ENCODE measurements at places on chromosomes 2 and 18.

DNA sequence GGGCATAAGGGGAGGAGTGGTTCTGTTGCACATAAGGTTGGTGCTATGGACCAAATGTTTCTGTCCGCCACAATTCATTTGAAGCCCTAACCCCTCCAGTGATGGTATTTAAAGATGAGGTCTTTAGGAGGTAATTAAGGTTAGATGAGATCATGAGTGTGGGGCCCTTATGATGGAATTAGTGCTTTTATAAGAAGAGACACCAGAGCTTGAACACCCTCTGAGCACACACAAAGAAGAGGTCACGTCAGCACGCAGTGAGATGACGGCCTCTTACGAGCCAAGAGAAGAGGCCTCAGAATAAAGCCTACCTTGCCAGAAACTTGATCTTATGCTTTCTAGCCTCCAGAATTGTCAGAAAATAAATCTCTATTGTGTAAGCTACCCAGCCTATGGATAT is 386.4 kb upstream of the CYRIA start:
- no peak for DNase-seq

DNA sequence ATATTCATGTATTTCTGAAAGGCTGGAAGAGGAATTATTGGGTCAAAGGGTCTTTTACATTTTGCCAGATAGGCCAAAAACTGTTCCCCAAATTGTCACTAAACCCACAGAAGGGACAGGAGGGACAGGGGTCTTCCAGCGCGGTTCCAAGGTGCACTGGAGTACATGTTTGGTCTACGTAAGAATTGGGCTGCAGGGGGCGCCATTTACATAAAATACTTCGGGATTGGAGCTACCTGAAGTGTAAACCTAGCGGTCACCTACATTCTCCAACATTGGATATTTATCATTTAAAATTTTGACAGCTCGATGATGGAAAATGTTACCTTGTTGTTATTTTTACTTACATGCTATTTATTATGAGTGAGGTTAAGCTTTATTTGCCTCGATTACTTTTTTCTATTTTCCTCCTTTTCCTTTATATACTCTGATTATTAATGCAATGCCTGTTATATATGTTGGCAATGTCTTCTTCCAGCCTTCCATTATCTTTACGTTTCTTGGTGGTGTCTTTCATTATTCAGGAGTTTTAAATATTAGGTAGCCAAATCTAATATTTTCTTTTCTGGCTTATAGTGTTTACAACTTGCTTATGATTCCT is 43.0 kb upstream of the RAB6C start:
- DNase-seq = no peak

DNA sequence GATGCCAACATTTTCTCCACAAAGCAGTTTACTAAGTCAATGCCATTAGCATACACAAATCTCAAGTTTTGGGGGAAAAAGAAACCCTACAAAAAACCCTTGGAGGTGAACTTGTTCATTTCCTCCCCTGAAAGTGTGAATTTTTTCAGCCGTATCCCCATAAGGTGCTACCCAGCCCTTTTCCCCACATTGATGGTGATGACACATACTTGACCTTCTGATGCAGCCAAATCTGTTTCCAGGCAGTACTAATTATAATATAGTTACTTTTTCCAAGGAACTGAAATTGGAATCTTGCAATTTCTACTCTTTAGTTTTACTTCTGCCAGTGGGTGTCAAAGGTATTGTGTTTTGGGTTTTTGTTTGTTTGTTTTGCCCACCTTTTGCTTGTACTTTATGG is 474.5 kb downstream of the TGIF1 start:
- no peak for DNase-seq

DNA sequence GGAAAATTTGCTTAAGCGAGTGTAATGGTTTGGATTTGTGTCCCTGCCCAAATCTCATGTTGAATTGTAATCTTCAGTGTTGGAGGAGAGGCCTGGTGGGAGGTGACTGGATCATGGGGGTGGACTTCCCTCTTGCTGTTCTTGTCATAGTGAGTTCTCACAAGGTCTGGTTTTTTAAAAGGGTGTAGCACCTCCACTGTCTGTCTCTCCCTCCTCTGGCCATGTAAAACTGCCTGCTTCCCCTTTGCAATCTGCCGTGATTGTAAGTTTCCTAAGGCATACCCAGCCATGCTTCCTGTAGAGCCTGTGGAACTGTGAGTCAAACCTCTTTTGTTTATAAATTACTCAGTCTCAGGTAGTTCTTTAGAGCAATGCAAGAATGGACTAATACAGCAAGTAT is 6.6 kb downstream of the YIPF4 start:
- DNase-seq = no peak

DNA sequence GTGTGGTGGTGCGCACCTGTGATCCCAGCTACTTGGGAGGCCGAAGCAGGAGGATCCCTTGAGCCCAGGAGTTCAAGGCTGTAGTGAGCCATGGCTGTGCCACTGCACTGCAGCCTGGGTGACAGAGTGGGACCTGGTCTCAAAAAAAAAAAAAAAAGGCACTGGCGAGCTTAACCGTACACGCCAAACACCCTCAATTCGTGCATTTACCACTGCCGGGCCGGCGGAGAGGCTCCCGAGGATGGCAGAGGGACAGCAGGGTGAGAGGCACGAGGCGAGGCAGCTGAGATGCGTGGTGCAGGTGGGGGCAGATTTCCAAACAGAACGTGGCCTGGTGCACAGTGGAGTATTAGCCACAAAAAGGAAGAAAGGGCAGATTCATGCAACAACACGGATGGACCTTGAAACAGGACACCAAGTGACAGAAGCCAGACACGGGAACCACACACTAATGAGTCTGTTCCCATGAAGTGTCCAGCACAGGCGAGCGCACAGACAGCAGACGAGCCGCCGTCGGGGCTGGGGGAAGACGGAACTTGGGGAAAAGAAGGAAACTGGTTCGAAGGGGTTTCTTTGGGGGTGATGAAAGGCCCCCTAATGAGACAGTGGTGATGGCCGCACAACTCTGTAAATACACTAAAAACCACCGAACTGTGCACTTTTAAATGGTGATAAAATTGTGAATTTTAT is 27.4 kb downstream of the SLC66A2 start:
- DNase-seq = no peak

DNA sequence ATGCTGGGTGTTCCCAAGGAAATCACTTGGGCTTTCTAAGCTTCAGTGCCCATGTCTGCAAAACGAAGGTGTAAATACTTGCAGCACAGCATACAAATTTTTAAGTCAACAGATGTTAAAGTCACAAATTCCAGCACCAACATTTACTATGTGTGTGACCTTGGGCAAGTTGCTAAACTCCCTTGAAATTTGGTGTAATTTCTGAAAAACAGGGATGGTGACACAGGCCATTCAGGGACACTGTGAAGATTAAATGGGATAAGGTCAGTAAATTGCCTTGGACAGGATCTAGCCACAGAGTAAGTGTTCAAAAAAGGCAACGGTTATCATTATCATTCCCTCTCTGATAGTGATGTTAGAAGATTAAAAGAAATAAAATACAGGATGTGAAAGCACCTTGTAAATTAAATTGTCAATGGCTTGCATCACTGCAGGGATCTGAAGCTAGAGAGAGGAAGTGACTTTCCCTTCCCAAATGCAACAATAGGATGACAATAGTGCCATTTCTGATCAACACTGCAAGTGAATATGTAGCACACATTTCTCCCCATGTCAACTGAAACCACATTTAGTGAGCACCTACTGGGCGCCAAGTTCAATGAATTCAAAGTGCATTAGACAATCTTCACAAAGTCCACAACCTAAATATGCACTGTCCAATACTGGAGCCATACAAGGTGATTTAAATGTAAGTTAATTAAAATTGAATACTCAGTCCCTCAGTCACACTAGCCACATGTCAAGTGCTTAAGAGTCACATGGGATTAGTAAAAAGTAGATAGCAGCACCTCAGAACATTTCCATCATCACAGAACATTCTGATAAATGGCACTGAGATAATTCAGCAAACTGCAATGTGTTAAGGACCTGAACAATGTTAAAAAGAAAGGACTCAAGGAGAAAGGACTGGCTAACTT is 81.2 kb downstream of the STK39 start:
- DNase-seq = no peak

DNA sequence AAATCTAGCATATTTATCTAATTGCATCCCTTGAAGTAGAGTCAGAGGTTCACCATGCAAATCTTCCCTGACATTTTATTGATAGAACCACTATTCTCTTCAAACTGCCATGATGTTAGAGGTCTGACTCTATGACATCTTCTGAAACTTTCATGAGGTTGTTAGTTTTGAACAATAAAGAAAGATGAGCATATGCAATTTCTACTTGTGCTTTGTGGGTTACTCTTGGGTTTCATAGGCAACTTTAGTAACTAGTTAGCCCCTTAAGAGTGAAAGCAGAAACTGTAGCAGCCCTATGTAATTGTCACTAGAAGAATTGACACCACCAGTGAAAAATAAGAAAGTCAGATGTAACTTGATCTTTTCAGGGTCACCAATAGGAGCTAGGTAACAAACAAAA is 53.1 kb upstream of the ZEB2 start:
- DNase-seq = no peak

- no peak for DNase-seq
Observed at GRCh38 chr2:96139181-96139758, 968 bp upstream of the ASTL start.

DNA sequence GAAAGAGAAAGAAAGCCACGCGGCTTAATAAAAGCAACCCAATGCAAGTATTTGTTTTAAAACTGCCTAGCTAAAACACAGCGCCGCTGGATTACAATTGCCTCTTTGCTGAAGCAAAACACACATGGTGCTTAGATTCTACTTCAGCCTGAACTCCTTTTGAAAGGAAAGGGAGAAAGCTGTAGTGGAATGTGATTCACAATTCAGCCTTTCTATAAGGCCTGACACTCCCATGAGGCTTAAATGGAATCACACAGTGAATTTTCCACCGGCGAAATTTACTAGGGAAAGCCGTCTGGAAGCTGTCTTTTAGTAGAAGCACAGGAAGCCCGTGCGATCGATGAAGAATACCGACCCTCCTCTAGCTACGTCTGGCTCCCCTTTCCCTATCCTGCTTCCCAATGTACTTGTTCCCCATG is 348.0 kb downstream of the DLGAP1 start:
- no peak for DNase-seq

GRCh38 chr2:217793566-217794132 is 209.1 kb downstream of the TNS1 start:
- no peak for DNase-seq

DNA sequence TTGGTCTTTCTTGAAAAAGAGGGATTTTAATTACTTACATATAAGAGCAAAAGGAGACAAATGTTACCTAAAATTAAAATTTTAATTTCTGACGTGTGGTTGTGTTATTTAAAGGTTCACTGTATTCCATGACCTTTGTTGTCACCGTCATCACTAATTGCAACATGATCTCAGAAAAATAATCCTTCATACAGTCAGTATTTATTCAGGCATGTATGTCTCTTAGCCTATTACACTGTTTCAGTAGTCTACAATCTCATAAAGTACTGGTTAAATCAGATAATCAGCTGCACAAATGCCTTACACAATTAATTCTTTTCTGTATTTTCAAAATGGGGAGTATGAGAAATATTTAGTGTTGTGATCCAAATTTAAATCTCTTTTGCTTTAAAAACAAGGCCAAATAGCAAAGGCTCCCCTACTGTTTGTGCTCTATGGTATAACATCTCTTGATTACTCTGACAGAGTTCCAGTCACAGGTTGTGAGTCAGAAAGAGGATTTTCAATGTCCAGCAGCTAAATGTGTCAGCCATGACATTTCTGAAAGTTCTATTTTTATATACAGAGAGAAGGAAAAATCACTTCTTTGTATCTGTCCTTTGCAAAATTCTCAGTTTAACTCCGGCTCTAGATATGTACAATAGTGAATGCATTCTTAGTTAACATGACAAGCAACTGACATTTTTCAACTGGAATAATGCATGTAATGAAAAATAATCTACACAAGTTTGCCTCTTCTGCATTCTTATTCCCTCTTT is 184.0 kb downstream of the FIGN start:
- no peak for DNase-seq

DNA sequence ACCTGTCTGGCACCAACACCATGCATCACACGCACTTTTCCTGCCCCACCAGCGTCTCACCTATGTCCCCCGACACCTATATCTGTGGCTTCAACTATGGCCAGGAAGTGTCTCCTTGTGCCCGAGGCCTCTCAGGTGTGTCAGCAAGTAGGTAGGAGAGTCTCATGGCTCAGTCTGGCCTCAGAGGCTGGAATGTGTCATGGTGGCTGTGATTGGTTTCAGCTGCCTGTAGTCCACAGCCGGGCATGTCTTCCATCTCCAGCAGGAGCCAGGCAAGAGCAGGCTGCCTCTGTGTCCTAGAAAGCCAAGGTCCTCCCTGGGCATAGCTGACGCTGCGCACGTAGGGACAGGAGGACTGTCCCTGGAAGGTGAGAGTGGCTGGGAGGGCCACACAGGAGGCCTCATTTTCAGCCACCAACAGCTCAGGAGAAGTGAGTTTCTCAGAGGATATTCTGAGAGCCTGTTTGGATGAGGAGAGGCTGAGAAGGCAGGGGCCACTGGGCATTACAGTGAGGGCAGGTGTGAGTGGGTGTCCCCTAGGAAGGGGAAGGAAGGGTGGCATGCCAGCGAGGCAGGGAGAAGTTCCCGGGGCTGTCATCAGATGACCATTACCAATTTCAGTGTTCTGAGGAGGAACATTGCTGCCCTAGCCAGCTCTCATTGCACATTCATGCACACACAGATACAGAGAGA is 47.2 kb downstream of the SDC1 start:
- no peak for DNase-seq

- no peak for DNase-seq
Observed at GRCh38 chr18:6434481-6434880, 19.8 kb upstream of the L3MBTL4 start.

DNA sequence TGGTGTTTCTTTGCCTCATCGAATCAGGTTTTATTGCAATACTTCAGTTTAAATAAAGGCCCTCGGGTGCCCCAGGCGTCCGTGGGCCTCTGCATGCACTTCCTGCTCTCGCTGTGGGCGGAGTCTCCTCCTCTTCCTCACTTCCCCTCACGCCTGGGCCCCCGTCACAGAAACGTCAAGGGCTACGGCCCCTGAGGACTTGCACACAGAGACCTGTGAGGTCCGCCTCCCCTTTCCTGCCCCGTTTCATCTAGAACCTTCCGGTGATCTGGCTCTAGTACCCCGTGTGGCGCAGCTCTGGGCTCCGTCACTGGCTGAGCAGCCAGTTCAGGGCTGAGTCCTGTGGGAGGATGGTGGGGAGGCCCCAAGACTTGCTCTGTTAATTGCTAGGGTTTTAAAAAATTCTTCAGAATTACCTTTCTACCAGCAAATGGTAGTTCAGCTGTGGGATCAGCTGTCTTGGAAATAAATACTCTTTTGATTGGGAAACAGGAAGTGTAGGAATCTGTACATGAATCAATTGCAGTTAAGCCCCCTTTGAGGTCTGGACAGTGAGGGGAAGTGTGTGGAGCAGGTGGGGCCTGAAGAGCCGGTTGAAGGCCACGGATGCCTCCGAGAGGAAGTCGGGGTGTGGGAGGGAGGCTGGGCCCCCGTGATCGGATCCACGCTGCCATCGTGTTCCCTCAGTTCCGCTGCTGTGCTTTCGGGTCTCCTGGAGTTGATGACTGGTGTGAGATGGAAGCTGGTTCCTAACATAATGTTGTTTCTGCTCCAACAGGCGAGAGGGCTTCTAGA is 10.2 kb downstream of the NFATC1 start:
- no peak for DNase-seq

Measured in AG09309 (cell line).